Peyer's patch (tissue), 4 donors: ENCODE measurements at places on chromosomes 1 and 21. TPM values are rescaled to one million over a fixed set of nuclear protein-coding genes. Genes with fewer than 3 reads are reported as not detected.

DNA sequence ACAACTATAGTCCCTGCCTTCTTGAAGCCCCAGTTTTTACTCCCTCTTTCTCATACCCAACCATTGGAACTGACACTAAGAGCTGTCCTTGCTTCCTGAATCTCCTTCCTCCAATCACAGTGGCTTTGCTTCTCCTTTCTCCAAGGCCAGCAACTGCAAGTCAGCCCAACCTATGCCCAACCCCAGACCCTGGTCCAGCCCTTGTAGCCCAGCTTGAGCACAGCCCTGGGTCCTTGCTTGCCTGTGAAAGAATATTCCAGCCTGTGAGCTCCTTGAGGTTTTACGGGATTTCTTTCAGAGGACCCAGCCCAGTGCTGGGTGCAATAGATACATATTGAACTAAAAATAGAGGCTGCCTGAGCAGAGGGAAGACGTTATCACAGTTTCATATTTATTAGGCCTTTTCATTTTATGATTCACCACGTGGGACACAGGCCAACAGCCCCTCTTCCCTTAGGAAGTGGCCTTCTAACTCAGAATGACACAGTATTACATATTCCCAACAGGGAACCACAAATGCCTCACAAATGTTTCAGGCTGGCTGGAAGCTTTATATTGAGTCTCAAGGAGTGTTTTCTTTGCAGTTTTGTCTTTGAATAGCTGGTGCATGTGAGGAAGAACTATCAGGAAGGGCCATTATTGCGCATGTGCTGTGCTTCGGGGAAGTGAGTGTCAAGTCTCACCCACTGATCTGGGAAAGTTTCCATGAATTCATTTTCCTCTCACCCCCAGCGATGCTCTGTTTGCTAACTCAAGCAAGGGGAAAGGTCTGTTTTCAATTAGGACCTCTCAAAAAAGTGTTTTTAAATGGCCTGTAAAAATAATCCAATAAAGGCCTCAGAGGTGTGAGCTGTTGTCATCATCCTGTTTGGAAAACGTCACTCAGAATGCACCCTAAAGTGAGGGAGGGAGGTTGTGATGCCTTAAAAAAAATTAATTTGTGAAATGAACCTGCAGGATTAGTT, 92.3 kb upstream of the NFIA start:
- H3K27me3 ChIP-seq: no peaks in the 10 kb centered on the region
- no peaks in the 10 kb centered on the region for H3K36me3 ChIP-seq
- no peaks in the 10 kb centered on the region for H3K4me1 ChIP-seq
- H3K4me3 ChIP-seq: no peak overlapping the region
- DNase-seq: no peak

DNA sequence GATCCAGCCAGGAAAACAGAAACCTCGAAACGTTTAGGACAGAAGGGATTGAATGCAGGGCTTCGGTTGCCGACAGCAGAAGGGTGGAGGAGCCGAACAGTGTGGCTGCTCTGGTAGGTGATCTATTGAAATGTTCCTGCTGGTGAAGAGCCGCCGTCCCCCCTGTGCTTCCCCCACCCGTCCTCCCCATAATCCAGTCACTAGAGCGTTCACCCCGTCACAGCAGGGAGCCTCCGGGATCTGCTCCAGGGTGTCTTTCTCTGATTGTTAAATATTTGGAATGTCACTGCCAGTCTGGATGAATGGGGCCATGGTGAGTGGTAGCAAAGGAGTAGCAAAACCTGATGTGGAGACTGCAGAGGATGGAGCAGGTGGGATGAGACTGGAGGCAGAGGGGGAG, 255.1 kb upstream of the CSF3R start:
- peak; percentile 11 for DNase-seq
- no peaks in the 10 kb centered on the region for H3K27me3 ChIP-seq
- H3K27ac ChIP-seq: no peak overlapping the region
- H3K36me3 ChIP-seq: no peaks in the 10 kb centered on the region

- no peaks in the 10 kb centered on the region for H3K4me1 ChIP-seq
- H3K36me3 ChIP-seq: no peaks in the 10 kb centered on the region
- H3K27me3 ChIP-seq: no peaks in the 10 kb centered on the region
- no peak for DNase-seq
- H3K4me3 ChIP-seq: no peak overlapping the region
- no peak overlapping the region for H3K27ac ChIP-seq
These were observed 20.2 kb downstream of the SLC27A3 start for GRCh38 chr1:153795330-153795837.

DNA sequence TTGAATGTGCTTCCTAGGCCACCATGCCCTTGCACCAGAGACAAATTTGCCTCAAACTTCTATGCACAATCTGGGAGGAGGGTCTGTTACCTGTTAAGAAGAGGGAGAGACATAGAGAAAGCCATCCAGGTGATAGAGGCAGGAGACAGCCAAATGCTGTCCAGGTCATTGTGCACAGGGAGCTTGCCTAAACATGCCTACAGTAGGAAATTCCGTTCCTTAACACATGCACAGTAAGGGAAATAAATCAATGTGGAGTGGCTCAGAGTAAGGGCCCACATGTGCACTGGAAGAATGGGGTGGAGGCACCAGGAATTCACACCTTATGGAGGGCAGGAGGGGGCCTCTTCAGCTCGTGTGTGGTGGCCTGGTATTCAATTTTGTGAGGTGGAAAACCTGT, 19.5 kb upstream of the CREG1 start:
- H3K27ac ChIP-seq: no peak overlapping the region
- no peak for DNase-seq
- no peaks in the 10 kb centered on the region for H3K4me1 ChIP-seq
- H3K36me3 ChIP-seq: no peaks in the 10 kb centered on the region
- H3K27me3 ChIP-seq: no peaks in the 10 kb centered on the region
- H3K4me3 ChIP-seq: no peak overlapping the region

- H3K4me1 ChIP-seq: no peaks in the 10 kb centered on the region
- H3K27me3 ChIP-seq: no peaks in the 10 kb centered on the region
- no peaks in the 10 kb centered on the region for H3K36me3 ChIP-seq
- no peak overlapping the region for H3K27ac ChIP-seq
These were observed 153.0 kb downstream of the KCNJ6 start for GRCh38 chr21:37763298-37763697.

DNA sequence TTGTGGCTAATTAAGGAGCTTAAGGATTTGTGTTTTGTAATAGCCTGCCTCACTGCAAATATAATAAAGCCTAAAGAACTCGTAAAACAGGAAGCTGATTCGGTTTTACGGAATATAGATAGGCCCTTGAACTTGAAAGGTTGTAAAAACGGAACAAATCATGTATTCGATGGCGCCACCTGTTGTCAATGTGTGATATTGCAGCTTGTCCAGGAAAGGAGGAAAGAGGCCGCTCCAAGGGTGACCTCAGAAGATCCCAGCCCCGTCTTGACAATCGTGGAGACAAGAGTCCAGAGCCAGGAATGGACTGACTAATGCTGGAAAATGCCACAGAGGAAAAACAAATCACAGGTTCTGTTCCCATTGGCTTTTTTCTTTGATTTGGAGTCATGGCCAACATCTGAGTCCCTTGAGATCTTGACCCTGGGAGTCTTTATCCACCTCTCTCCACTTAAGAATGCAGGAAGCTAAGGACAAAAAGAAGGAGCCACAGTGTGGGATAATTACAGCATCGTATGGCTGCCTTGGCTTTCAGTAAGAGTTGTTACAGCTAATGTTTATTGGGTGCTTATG, 7.0 kb upstream of the IGSF21 start:
- no peak overlapping the region for H3K4me3 ChIP-seq
- no peaks in the 10 kb centered on the region for H3K4me1 ChIP-seq
- no peaks in the 10 kb centered on the region for H3K27me3 ChIP-seq
- no peaks in the 10 kb centered on the region for H3K36me3 ChIP-seq
- peak; percentile 85 for DNase-seq

DNA sequence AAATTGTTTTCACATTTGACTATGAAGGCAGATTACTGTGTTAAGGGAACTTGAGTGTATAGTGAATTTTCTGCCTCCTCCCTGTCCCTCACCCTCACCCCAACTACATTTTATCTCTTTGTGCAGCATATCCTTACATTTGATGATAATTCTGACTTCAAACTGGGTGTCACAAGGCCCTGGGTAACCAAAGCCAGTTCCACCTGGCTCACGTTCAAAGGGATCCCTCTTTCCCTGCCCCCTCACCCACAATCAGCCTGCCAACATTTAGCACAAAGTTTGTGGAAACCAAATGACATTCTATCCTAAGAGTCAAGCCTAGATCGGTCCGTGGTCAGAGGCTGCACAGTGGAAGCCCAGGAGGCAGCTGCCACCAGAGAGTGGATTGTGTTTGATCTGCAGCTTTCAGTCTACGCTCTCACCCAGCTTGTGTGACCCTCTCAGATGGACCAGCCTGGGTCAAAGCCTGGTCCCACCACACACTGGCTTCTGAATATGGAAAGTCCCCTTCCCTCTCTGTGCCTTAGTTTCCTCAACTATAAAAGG, 10.3 kb downstream of the KIAA0040 start:
- H3K36me3 ChIP-seq: peaks cover 10% of the 10 kb centered on the region
- no peaks in the 10 kb centered on the region for H3K27me3 ChIP-seq
- H3K4me1 ChIP-seq: no peaks in the 10 kb centered on the region
- DNase-seq: no peak
- H3K4me3 ChIP-seq: no peak overlapping the region

CYP4A22 gene
- 0.47 TPM for total RNA-seq

- no peak overlapping the region for H3K27ac ChIP-seq
- H3K36me3 ChIP-seq: no peaks in the 10 kb centered on the region
- H3K27me3 ChIP-seq: no peaks in the 10 kb centered on the region
- DNase-seq: no peak
- no peaks in the 10 kb centered on the region for H3K4me1 ChIP-seq
These were observed 498.7 kb upstream of the NFIA start for GRCh38 chr1:60583696-60584095.

- peaks cover 43% of the 10 kb centered on the region for H3K4me1 ChIP-seq
- H3K27me3 ChIP-seq: no peaks in the 10 kb centered on the region
- no peak for DNase-seq
- H3K4me3 ChIP-seq: no peak overlapping the region
- H3K27ac ChIP-seq: peak overlapping the region; percentile 2
- H3K36me3 ChIP-seq: no peaks in the 10 kb centered on the region
These were observed 8.9 kb upstream of the ADORA3 start for GRCh38 chr1:111512132-111512889.

CCDC185 gene
- not detected for total RNA-seq

DNA sequence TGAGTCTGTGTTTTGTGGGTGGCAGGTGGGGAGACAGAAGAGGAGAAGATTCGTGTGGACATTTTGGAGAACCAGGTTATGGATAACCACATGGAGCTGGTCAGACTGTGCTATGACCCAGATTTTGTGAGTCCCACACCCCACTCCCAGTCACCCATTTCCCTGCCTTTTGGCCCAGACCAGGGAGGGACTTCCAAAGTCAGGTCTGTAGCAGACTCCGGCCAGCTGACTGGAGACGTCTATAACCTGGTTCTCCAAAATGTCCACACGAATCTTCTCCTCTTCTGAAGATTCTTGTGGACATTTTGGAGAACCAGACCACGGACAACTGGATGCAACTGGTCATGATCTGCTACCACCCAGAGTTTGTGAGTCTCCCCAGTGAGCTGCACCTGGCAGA, 1.6 kb downstream of the GSTM5 start:
- DNase-seq: no peak
- no peaks in the 10 kb centered on the region for H3K4me1 ChIP-seq
- no peak overlapping the region for H3K4me3 ChIP-seq
- H3K27me3 ChIP-seq: no peaks in the 10 kb centered on the region
- H3K27ac ChIP-seq: no peak overlapping the region

GRCh38 chr1:226211181-226211821, 12.2 kb upstream of the MIXL1 start:
- H3K27me3 ChIP-seq: no peaks in the 10 kb centered on the region
- no peak for DNase-seq
- no peak overlapping the region for H3K27ac ChIP-seq
- H3K36me3 ChIP-seq: no peaks in the 10 kb centered on the region

GRCh38 chr1:28796352-28797211, 15.4 kb upstream of the OPRD1 start:
- no peak overlapping the region for H3K4me3 ChIP-seq
- no peaks in the 10 kb centered on the region for H3K36me3 ChIP-seq
- no peak overlapping the region for H3K27ac ChIP-seq
- H3K27me3 ChIP-seq: no peaks in the 10 kb centered on the region
- H3K4me1 ChIP-seq: no peaks in the 10 kb centered on the region

GRCh38 chr1:162587347-162587746, 25.8 kb downstream of the UAP1 start:
- no peaks in the 10 kb centered on the region for H3K36me3 ChIP-seq
- H3K4me3 ChIP-seq: no peak overlapping the region
- H3K27ac ChIP-seq: no peak overlapping the region

DNA sequence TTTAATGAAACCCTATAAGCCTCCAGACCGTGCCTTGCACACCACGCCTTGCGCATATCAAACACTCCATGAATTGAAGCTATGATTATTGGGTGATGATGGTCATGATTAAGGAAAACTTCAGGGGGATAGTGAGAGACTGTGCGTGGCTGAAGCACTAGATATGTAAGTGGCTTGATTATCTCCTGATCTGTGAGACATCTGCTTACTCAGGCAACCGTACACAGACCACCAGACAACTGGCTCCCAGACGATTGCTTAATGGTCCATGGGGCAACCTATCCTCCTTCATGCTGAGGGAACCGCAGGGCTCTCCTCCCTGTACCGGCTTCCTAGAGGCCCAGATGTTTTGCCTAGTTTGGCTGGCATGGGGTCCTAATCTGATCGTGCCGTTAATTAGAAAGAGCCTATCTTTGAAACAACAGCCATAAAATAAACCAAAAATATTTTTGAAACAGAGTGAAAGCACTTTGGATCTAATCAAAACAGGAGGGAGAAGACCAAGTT, 51.6 kb downstream of the IRF2BP2 start:
- no peaks in the 10 kb centered on the region for H3K27me3 ChIP-seq
- no peak overlapping the region for H3K27ac ChIP-seq
- no peaks in the 10 kb centered on the region for H3K36me3 ChIP-seq
